ENCODE measurements at places on chromosomes 16 and 17.
A peak's percentile ranks its signal among the peaks of the same experiment; 100 is the strongest.

GRCh38 chr16:22955461-22956070, 141.6 kb downstream of the HS3ST2 start:
- no peak for DNase-seq

DNA sequence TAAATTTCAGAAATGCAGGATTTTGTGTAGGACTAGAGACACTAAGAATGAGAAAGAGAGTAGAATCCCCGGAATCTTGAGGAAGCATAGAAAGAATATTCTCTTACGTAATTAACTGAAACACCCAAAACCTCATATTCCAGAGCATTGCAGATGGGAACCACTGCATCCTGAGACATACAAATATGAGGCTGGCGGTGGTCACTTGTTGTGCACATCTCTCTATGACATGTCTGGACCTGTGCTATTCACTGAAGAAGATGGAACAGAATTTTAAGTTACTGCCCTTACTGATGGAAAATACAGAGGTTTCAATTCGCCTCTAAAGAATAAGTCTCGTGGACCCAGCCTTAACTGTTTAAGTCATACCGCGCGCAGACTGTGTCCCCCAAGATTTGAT, 806 bp downstream of the RAD51C start:
- no peak for DNase-seq

- no peak for DNase-seq
Observed at GRCh38 chr17:64773386-64773835, 111.3 kb upstream of the SMURF2 start.

GRCh38 chr17:37405955-37406634, 541 bp downstream of the ACACA start:
- no peak for DNase-seq

- DNase-seq, result peak; percentile 64
Observed at GRCh38 chr17:71184716-71185115, 936.1 kb upstream of the SOX9 start.

- DNase-seq, result no peak
Observed at GRCh38 chr16:73792199-73793020, 504.2 kb upstream of the PSMD7 start.

DNA sequence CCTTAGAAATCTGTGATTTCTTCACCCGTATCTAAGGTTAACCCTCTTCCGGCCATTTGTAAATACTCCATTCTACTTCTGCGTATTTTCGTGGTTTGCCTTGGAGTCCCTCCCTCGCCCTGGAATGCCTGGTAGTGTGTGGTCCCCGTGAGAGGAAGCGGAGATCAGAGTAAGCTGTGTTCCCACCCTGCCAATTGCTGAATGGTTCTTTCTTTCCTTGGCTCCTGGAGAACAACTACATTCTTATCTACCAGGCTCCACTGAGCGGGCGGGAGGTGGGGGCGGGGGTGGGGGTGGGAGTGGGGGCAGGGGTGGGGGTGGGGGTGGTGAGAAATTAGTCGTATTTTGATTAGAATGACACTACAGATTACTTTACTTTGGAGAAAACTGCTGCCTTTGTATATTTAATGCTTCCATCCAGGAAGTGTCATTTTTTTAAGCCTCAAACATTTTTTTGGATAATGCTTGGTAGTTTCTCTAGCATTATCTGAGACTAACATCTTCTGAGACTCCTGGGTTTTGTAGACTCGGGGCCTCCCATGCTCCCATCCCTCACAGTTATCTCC, 20.9 kb upstream of the FASN start:
- no peak for DNase-seq

Data from M059J (cell line).